ENCODE measurements at places on chromosomes 2 and 18. TPM values are rescaled to one million over a fixed set of nuclear protein-coding genes. Genes with fewer than 3 reads are reported as not detected.
A peak's percentile ranks its signal among the peaks of the same experiment; 100 is the strongest.

DSG4 gene
- not detected for polyA plus RNA-seq

DNA sequence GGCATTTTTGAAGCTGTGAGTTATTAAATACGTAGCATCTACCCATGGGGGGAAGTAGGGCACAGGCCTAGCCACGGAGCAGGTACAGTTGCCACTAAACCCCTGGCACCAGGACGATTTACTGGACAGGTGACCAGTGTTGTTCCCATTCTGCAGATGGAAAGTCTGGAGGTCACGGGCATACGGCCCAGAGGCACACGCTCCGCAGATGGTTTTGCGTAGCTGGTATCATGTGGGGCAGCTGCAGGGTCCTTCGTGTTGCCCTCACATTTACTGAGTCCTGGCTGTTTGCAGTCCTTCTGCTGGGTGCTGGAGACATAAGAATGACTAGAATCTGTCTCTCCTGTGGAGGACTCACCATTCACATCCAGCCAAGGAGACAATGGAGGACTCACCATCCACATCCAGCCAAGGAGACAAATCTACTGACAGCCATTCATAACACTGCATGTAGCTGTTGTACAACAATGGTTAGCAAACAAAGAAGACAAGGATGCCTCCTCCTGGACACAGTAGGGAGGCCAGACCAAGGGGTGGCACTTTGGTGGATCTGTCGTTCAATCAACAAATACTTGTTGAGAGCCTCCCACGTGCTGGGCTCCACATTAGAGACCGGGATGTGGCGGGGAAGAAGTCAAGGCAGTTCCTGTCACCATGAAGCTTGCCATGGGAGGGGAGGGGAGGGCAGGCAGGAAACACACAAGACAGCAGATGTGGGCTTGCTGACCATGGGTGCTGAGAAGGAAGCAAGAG, 24.9 kb downstream of the TWIST2 start:
- no peak for DNase-seq

MC4R gene
- polyA plus RNA-seq, result 0.16 TPM

DNA sequence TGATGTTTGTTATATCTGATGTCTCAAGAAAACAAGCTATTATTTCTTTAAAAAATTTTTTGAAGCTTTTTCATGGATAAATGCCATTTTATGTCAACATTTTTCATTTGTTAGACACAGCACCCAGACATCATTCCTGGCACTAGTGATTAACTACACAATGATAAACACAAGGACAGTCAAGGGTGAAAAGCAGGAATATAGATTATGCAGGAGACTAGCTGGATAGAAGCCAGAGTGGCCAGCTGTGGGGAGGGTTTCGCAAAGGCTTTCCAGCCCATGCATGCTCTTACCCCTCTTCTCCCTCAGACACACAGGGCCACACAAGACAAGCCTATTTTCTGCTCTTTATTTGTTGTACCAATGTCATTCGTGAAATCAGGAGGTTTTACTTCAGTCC, 127.1 kb upstream of the TTC39C start:
- DNase-seq, result no peak

DNA sequence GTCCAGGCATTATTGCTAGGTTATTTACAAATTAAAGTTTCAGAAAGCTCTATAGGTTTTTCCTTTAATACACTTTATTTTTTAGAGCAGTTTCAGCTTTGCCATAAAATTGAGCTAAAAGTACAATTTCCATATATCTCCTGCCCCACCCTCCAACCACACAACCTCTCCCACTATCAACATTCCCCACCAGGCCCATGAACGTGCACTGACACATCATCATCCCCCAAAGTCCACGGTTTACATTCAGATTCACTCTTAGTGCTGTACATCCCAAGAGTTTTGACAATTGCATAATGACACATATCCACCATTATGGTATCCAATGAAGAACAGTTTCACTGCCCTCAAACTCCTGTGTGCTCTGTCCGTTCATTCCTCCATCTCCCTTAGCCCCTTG, 139.4 kb downstream of the NBAS start:
- DNase-seq, result no peak

SPDYA gene
- 1.2 TPM for polyA plus RNA-seq

KLHL41 gene
- polyA plus RNA-seq, result 4,199 TPM

CBLN2 gene
- not detected for polyA plus RNA-seq

DNA sequence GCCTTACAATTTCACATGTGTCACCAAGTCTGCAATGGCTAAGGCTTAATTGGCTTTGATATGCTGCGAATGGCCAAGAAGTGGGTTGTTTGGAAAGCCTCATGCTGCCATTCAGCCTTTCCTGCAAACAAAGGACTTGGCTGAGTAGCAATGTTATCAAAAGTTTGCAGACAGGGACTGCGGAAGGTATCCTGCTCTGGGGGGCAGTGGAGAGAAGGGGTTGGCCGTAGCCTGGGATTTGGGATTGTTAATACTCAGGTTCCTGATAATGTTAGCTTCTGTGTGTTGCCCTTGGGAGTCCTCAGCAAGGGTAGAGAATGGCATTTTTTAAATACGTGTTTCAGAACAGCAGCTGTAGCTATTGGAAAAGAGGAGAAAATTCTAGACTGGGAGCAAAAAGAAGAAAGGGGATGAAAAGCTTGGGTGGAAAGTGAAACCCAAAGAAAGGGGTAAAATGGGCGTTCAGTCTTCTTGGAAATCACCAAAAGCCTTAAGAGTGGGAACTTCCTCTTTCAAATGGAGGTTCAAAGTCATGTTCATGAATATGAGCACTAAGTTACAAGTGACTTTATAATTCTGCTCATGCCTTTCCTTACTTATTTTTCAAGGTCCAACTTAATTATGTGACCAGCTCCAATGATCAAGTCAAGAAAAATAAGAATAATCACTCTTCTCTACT, 325.1 kb downstream of the RNF144A start:
- no peak for DNase-seq

- DNase-seq, result no peak
Measured at GRCh38 chr2:95158891-95159619, 593 bp downstream of the ZNF514 start.

MBOAT2 gene
- 78.3 TPM for polyA plus RNA-seq

HOXD13 gene
- polyA plus RNA-seq, result not detected

GRCh38 chr2:102147935-102148334, 5.4 kb downstream of the IL1R1 start:
- DNase-seq, result no peak

DNA sequence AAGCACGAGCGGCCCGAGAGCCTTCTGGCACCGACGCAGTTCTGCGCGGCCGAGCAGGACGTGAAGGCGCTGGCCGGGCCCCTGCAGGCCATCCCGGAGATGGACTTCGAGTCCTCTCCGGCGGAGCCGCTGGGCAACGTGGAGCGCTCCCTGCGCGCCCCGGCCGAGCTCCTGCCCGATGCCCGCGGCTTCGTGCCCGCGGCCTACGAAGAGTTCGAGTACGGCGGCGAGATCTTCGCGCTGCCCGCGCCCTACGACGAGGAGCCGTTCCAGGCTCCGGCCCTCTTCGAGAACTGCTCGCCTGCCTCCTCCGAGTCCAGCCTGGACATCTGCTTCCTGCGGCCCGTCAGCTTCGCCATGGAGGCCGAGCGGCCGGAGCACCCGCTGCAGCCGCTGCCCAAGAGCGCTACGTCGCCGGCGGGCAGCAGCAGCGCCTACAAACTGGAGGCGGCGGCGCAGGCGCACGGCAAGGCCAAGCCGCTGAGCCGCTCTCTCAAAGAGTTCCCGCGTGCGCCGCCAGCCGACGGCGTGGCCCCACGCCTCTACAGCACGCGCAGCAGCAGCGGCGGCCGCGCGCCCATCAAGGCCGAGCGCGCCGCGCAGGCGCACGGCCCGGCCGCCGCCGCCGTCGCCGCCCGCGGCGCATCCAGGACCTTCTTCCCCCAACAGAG, 70.4 kb downstream of the ARHGEF33 start:
- DNase-seq, result peak; percentile 67

GRCh38 chr2:29420999-29421782, 306.0 kb downstream of the CLIP4 start:
- no peak for DNase-seq

DNA sequence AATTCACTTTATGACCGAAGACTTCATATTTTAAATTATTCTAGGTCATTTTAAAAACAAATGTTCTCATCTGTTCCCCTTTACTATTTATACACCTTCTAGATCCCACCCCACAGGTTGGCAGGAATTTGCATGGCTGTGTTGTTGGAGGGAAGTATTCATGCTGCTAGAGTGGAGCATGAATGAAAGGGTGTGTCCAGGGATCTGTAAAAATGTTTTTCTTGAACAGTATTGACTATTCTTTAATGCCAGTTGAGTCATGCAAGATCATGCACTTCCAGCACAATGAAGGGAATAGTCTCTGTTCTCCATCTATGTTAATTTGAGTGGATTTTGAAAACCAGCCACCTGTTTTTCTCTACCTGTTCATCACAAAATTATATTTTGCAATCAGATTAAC, 52.0 kb upstream of the COL3A1 start:
- no peak for DNase-seq

CDH2 gene
- polyA plus RNA-seq, result 4.4 TPM

PROC gene
- 0.46 TPM for polyA plus RNA-seq

GRCh38 chr2:141200191-141200590, 930.6 kb downstream of the LRP1B start:
- DNase-seq, result no peak

DNA sequence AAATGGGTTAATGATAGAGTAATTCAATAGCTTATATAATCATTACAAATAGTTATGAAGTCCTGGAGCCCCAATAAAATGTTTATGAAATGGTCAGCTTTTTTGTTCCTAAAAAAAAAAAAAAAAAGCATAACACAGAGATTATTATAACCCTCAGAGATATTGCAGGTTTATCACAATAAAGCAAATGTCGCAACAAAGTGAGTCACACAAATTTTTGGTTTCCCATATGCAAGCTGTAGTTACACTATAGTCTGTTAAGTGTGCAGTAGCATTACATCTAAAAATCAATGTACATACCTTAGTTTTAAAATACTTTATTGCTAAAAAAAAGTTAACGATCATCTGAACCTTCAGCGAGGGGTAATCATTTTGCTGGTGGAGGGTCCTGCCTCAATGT, 20.0 kb downstream of the WDFY1 start:
- no peak for DNase-seq

Data from forelimb muscle (tissue), 1 donor.